ENCODE measurements at places on chromosomes 16 and 17.

GRCh38 chr17:67435786-67436185 is 58.7 kb downstream of the PITPNC1 start:
- peak; percentile 23 for DNase-seq

GRCh38 chr16:1363501-1364041 is 11.8 kb downstream of the GNPTG start:
- DNase-seq, result peak; percentile 75

- peak; percentile 27 for DNase-seq
Measured at GRCh38 chr17:2214929-2215615, 88.5 kb downstream of the SMG6 start.

GRCh38 chr17:48006936-48007709 is 30.5 kb downstream of the COPZ2 start:
- no peak for DNase-seq

GRCh38 chr17:30532871-30533270 is 55.7 kb downstream of the GOSR1 start:
- DNase-seq, result no peak

DNA sequence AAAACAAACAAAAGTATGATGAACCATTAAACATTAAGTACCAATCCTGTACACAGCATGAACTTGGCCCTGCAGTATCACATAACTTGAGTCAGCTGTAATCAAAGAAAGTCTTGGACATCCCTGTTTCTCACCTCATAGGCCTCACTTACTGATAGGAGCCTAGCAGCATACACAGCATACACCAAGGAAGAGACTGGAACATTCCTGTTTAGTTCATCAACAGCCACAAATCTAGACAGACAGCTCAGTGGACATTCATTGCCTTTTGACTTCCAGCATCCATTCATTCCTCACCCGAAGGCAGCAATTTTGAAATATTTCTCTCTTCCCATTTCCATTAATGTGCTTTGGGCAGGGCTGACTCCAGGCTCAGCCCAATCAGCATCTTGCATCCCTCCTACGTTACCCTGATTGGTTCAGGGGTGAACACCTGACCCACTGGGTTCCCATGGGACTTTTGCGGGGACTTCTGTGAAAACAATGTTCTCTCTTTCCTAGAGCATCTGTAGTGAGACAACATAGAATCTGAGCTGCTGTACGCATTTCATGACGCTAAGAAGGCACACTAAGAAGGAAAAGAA is 336.7 kb upstream of the ZFHX3 start:
- no peak for DNase-seq

DNA sequence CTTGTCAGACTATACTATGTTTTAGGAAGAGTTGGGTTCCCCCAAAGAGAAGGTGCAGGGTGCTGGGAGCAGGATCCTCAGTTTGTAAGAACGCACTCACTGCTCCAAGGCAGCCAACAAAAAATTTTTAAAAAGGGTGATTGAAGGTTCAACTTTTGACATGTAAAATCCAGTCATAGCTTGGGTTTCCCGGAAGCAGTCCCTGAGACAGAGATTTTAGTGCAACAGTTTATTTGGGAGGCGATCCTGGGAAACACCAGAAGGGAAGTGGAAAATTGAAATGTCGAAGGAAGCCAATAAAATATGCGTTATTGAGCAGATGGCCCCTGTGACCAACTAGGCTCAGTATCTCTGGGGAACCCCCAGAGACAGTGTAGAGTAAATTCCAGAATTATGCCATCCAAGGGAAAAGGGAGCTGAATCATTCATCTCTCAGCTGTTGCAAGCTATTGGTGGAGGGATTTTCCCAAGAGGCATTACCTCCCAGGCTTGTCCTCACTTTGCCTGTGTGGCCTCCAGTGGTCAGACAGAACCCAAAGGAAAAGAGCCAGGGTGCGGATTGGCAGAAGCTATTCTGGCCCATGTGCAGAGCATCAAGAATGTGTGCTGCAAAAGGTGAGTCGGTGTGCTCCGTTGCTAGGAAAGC is 72.9 kb downstream of the HS3ST3B1 start:
- no peak for DNase-seq

DNA sequence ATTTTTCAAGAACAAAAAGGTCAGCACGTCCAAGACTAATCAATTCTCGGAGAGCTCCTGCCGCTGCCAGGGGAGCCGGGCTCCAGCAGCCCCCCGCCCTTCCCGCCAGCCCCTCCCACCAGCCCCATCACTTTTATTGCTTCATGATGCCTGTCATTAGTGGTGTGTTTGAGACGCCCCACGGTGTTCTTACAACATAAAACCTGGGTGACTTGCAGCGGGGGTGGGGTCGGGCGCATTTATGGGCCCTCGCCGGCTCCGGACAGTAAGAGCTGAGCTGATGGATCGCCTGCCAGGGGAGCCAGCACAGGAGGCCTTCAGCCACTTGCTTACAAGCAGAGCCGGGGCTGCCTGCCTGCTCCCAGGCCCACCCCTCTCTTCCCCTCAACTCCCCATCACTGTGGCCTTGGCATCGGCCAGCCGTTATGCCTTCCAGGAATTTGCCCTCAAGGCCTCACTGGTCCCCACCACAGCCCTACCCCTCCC is 82.9 kb upstream of the CBX4 start:
- no peak for DNase-seq

DNA sequence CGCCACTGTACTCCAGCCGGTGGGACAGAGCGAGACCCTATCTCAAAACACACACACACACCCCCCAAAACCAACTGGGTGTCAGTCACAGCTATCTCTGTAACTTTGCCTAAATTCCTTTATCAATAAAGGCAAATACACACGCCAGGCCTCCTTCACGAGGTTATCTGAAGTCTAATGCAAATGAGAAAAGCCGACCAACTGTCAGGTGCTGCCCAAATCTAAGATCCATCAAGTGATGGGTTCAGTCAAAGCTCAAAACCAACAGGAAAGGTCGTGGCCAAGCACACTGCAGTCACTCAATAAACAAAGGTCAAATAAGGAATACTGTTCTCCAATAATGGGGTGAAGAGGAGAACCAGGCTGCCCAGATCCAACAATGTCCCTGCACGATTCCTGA is 1.1 kb downstream of the ANKFY1 start:
- DNase-seq, result no peak

DNA sequence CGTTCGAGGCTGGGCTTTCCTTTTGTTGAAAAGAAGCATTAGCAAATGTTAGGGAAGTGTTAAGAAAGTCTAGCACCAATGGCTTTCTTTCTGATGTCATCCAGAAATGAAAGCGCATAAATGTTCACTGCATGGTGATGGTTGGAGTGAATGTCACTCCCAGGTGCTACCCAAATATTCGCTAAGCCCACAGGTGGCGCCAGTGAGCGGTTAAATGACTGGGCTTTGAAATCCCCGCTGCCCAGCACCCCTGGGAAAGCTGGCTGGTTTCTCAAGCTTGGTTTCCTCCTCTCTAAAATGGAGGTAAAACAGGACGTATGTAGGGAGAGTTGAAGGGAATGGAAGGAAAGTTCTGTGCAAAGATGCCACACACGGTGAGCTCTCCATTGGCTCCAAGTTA is 104.4 kb downstream of the IRX5 start:
- no peak for DNase-seq

Measured in naive thymus-derived CD4-positive, alpha-beta T cell (primary cell).